Right hindlimb (tissue), 1 donor: ENCODE measurements at places on chromosomes 12 and 14.

GRCh38 chr12:96164951-96165811, 29.0 kb upstream of the ELK3 start:
- DNase-seq = peak; percentile 29

- no peak for DNase-seq
Observed at GRCh38 chr12:130497321-130497720, 159.6 kb downstream of the PIWIL1 start.

- DNase-seq = no peak
Observed at GRCh38 chr14:23285530-23286019, 357 bp downstream of the HOMEZ start.

GRCh38 chr12:56398324-56398723, 35.7 kb upstream of the APOF start:
- no peak for DNase-seq

- DNase-seq = no peak
Observed at GRCh38 chr12:77795699-77796098, 35.0 kb upstream of the NAV3 start.

DNA sequence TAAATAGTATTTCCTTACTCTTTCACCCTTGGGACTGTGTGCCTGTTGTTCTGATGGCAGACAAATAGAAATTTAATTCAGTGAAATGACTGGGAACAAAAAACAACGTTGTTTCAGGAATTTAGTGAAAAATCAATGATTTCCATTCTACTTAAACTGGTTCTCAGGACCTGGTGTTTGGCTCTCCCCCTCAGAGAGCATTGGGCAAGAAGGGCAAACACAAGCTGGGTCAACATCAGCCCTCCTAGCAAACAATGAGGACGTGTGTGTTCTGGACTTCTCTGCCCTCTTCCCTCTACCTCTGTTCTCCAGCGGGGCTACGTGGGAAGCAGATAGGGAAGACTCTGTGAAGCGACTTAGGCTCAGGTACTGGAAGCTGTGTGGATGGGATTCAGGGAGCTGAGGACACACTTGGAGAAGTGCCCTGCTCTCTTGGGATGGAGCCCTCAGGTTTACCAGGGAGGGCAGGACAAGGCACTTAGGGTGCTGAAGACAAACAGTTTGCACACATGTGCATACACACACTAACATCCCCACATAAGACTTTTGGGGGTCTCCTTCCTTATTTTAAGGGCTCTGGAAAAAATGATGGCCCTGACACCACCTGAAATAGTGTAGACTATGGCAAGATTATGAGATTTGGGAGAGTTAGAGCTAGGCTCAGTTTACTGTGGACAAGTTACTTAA, 7.6 kb upstream of the SERPINA1 start:
- DNase-seq = no peak

GRCh38 chr14:99192028-99192621, 79.9 kb downstream of the BCL11B start:
- DNase-seq = peak; percentile 91

GRCh38 chr14:76430017-76430416, 54.1 kb downstream of the ESRRB start:
- DNase-seq = no peak

DNA sequence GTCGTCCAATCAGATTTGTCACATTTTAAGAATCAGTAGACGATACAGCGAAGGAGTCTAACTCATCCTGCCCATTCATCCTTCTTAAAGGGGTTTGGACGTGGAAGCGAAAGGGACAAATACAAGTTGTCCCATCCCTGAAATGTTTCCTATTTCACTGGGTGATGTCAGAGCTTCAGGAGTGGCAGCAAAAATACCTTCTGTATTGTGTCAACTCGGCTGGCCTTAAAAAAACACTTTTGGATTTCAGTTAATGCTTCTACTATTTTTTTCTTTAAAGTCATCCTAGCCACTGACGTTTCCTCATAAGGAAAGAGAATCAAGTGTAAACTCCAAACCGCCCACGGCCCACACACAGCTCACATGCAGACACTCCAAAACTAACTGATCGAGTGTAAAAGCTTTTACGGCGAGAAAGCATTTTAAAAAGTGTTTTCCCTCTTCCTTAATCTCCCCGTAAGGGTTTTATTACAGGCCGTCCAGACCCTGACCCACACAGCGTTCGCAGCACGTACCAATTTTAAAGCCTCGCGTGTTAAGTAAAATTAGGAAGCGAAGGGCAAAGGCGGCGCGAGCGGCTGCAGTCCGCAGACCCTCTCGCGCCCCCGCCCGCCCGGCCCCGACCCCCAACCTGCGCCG, 593 bp downstream of the CFL2 start:
- no peak for DNase-seq

- DNase-seq = no peak
Observed at GRCh38 chr12:52679875-52680274, 332 bp downstream of the KRT1 start.

- peak; percentile 95 for DNase-seq
Observed at GRCh38 chr12:4700621-4701026, 19.6 kb upstream of the GALNT8 start.

DNA sequence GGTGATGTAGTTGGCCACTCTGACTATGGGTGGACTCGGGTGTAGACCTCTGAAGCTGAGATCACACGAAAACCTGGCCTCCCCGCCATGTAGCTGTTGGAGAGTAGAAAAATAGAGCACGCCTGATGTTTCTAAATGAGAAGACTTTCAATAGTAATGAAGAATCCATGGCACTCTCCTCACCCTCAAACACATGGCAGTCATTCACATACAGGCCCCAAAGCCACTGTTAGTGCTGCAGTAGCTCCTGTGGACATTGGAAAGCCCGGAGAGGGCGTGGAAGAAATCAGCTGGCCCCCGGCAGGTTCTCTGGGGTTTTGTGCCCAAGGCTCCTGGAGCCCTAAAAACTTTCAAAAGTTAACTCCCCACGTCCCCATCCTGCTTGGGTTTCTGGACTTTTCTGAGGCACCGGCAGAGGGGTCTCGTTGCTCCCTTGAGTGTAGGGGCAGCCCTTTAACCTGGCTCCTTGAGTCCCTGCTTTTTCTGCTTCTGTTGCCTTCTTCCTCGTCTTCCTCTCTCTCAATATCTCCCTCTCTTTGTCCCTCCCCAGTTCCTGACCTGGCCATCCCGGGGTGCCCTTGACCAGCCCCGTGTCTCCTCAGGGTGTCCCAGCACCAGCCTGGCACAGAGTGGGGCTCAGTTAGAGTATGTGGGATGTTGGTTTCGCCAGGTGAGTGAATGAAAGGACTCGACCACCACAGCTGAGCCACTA, 8.3 kb downstream of the MEG3 start:
- DNase-seq = no peak

GRCh38 chr12:19645823-19646222, 206.5 kb downstream of the AEBP2 start:
- no peak for DNase-seq

DNA sequence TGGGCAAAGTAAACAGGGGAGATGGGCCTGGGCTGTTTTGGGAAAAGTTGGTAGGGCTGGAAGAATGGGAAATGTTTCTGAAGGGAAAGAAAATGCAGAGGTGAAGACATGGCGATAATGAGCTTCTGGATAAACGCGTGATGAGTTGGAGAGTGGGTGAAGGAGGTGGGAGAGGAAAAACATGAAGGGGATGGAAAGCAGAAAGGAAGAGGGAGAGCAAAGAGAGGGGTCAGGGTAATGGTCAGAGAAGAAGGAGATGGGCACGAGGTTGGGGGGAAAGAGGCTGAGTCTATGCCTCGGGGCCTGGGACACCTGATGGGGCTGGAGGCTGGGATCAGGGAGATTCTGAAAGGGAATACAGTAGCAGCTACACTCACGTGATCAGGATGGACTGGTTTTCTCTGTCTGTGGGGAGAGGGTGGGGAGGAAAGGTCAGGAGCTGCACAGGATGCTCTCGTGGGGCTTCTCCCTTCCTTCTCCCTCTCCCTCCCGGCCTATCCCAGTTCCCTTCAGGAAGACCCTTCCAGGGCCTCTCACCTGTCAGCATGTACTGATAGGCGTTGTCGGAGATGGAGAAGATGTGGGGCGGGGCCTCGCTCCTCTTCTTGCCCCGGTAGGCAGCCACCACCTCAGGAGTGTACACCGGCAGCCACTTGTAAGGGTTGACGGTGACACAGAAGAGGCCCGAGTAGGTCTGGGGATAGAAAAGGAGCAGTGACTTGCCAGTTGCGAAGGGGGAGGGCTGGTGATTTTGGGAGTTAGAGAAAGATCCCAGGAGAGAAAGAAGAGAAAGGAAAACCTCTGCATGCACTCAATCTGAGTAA, 3.1 kb downstream of the MYH7 start:
- peak; percentile 6 for DNase-seq

DNA sequence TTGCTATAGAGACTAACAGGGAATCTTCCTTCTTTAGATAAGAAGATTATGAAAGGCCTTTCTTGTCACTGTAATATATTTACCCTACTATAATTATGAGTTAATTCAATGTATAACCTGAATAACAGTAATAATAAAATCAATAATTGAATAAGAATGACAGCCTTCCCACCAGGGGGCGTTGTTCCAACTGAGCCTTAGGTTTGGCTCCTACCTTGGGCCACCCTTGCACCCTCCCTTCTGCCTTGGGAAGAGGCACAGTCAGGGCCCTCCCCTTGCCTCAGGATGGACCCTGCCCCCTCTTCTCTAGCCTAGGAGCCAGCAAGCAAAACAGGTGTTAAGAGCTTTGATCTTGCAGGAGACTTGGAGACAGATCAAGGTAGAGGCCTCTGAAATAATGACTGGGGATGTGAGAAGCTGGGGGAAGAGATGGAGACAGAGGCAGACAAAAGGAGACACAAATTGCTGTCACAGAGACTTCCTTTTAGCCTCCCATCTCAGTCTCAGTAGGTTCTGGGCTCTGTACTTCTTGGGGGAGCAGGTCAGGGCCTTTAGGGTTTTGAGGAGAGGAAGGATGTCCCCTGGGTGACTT, 40.1 kb upstream of the CISTR start:
- no peak for DNase-seq

DNA sequence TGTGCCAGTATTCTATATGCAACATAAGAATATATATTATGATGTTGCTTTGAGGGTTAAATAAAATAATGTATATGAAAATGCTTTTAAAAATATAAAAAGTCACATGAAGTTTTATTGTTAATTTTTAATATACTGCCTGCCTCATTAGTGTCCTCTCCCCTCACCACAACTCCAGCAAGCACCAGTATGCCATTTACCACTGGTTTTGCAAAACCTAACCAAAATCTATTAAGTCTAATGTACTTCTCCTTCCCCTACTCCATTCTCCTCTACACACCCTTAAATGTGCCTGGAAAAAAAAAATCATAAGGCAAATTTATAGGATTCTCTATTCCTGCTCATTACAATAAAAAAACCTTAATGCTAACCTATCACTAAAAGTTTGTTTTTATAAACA, 24.0 kb upstream of the GNG2 start:
- DNase-seq = no peak

- DNase-seq = no peak
Observed at GRCh38 chr14:96103560-96104460, 64.6 kb downstream of the C14orf132 start.

DNA sequence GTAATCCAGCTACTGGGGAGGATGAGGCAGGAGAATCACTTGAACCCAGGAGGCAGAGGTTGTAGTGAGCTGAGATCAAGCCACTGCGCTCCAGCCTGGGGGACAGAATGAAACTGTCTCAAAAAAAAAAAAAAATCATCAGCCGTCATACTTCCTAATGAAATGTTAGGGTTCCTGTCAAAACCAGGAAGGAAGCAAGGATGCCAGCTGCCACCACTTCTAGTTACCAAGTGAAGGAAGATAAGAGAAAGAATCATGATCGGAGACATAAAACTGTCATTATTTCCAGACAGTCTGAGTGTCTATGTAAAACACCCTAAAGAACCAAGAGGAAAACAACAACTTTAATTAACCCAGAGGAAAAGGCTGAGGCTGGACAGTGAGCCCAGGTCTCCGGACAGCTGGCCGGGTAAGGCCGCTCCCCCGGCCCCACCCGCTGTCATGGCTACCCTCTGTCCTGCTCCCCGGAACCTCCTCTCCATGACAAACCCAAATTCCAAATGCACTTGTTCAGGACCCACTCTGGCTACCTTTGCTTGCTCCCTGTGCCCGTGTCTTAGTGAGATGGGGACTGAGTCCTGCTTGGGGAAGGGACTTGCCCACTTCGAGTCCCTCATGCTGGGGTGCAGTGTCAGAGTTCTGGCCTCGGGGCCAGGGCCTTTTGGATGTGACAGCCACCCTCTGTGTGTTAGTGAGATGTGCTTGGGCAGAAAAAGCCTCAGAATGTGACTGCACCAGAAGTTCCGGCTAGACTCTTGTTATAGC, 29.0 kb downstream of the SLC6A12 start:
- no peak for DNase-seq

GRCh38 chr12:93183940-93184671, 193.6 kb upstream of the NUDT4 start:
- DNase-seq = peak; percentile 81

DNA sequence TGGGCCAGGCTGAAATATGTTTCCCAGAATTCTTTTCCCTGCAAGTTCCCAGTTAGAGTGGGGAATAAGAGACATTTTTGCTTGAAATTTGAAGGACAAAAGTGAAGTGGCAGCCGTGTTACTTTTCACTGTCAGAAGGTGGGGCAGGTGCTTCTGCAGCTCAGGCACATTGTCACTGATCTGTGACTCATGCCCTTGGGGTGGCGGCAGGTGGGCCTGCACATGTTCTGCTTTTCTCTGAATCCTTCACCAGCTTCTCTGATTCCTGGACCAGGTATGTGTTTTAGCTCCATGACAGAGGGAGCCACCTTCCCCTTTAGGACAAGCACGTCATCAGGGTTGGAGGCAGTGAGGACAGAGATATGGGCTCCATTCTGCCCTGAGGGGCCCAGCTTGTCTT, 11.7 kb upstream of the KCNA5 start:
- no peak for DNase-seq

- no peak for DNase-seq
Observed at GRCh38 chr12:81668475-81668874, 90.7 kb downstream of the PPFIA2 start.

GRCh38 chr14:105502446-105503295, 11.6 kb downstream of the TEDC1 start:
- DNase-seq = no peak

DNA sequence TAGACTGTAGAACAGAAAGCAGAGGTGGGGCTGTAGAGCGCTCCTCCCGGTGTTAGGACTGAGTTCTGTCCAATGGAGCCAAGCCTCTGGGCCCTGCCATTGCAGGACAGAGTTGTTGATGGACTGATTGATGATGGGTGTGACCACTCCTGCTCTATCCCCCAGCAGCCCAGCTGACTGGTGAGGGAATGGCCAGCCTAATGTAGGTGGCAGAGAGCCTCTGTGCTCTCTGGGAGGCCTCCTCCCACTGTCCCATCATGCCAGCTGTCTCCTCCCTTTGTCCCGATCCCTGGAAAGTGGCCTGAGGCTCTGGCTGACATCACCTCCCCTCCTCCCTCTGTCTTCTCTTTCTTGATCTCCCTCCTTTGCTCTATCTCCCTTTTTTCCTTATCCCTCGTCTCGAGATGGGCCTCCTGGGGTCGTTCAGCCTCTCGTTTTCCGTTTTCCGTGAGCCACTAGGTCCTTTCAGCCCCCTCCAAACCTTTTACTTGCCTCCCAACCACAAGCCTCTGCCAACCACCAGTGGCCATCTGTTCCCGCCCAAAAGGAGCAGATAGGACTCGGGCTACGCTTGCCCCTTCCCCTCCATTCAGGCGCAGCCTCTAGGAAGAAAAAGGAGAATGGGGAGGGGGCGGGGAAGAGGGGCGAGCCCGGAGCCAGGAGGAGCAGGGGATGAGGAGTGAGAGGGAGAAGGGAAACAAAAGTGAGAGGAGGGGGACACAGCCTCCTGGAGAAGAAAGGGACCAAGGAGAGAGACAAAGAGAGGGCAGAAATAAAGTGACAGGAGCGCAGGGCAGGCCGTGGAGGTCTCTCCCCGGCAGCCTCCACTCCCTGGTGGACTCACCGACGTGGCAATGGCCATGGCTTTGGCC, 572 bp downstream of the EFS start:
- peak; percentile 72 for DNase-seq

- no peak for DNase-seq
Observed at GRCh38 chr14:66010695-66011094, 475.5 kb upstream of the CCDC196 start.

- no peak for DNase-seq
Observed at GRCh38 chr12:89927226-89927698, 218.6 kb upstream of the ATP2B1 start.
